ENCODE measurements at places on chromosomes 7 and 10.

DNA sequence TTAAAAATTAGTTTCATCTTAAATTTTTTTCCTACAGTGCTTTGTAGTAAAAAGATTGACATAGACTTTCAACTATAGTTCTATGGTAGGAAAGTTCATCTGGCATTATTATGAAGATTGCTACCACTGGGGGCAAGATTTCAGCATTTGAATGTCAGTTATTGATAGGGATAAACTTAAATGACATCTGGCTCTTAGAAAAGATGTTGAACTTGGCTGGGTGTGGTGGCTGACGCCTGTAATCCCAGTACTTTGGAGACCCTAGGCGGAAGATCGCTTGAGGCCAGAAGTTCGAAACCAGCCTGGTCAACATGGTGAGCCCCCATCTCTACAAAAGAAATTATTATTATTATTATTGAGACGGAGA lies 1.4 kb upstream of the TRA2A start:
- DNase-seq, result no peak

GRCh38 chr7:129918922-129919321 lies 33.8 kb downstream of the UBE2H start:
- no peak for DNase-seq

DNA sequence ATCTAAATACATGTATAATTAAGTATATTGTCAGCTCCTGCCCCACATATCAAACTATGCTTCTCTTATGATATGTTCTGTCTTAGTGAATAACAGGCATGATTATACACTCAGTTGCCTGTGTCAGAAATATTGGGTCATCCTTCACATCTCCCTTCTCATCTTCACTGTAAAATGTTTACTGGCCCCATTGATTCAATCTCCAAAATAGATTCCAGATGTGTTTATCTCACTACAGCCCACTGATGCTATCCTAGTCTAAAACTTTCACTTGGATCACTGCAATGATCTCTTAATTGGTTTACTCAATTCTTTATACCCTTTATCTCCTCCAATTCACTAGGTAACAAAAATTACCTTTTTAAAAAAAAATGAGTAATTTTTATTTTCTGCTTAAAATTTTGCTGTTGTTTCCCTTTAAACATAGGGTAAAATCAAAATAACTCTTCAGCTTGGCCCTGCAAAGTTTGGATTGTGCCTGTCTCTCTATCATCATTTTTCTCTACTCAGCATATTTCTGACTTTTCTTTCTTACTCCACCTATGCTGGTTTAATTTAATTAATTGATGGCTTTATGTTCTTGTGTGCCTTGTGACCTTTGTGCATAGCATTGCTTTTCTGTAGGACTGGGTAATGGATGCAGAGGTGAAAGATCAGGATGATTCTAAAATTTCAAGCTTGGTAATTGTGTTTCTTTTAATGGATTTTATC lies 233.9 kb upstream of the FOXP2 start:
- no peak for DNase-seq

DNA sequence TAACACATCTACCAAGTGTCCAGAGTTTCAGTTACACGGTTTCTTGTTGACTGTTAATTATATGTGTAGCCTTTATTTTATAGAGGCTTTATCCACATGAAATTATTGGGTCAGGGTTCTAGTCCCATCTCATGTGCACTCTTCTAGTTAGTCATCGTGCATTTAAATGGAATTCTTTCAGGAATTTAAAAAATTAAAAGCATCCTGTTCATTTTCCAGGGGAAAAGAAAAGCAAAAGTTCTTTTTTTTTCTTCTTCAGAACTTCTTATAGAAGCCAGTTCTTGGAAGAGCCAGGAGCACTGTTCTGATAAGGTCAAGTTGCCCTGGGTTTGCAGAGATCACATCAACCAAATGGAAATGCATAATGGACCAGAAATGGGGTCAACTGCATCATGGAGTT lies 324.7 kb downstream of the INHBA start:
- DNase-seq, result no peak

DNA sequence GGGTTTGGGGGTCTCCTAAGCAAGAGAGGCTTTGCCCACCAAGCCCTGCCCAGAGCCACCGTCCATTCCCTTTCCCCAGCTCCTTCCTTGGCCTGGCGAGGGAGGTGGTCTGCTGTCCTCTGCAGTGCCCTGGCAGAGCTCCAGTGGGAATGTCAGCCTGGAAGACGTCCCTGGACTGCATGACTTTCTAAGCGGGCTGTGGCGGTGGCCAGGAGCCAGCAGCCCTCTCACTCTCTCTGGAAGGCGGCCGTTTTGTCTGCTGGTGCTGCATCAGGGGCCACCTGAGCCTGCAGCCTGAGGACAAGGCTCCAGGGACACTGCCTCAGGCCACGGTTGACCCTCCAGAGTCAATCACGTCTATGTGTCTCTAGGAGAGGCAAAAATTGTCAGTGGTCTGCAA lies 271.0 kb downstream of the SKAP2 start:
- no peak for DNase-seq

- peak; percentile 45 for DNase-seq
These were observed 65.7 kb downstream of the TSPAN12 start for GRCh38 chr7:120792091-120792860.

- no peak for DNase-seq
These were observed 5.6 kb upstream of the VWA2 start for GRCh38 chr10:114233482-114233881.
